Activated CD4-positive, alpha-beta T cell treated with anti-CD3 and anti-CD28 coated beads, Interleukin-2, amount 50 U/mL, for 1 hour (primary cell): ENCODE measurements at places on chromosomes 7 and 10.

- no peak for DNase-seq
These were observed 33.6 kb upstream of the LMTK2 start for GRCh38 chr7:98073047-98073446.

DNA sequence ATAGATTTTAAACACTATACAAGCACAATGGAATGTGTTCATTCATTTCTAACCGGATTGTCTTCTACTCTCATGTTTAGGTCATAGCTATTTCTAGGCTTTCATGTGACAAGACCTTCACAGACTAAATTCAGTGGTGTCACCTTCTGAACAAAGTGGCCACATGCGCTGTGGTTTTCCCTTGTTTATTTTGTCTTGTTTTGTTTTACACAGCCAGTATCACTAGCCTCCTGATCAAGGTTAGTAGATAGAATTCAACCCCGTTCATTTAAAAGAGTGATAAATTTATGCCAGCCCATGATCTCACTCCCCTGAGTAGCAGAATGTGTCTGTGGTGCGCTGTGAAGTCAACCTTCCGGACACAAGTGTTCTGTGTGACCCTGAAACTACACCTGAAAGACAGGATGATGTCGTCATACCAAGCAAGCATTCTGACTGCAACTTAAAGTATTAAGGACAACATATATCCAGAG is 209.1 kb downstream of the CREB5 start:
- no peak for DNase-seq

DNA sequence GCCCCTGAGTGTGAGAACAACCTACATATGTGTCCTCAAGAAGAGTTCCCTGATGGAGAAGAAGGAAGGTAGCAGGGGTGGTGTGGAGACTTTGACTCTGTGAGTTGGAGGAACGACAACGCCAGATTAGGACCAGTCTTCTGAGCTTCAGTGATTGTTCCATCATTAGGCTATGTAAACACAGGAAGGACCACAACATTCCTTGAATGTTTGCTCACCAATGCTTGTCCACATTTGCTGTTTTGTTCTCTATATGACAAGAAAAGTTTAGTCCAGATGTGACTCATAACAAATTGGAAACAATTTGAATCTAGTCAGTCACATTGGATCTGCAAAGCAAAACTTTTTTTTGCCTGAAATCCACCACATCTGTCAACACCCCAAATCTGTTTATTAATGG is 62.7 kb downstream of the ENTPD1 start:
- no peak for DNase-seq

GRCh38 chr10:77821036-77821435 is 105.5 kb downstream of the DLG5 start:
- no peak for DNase-seq

DNA sequence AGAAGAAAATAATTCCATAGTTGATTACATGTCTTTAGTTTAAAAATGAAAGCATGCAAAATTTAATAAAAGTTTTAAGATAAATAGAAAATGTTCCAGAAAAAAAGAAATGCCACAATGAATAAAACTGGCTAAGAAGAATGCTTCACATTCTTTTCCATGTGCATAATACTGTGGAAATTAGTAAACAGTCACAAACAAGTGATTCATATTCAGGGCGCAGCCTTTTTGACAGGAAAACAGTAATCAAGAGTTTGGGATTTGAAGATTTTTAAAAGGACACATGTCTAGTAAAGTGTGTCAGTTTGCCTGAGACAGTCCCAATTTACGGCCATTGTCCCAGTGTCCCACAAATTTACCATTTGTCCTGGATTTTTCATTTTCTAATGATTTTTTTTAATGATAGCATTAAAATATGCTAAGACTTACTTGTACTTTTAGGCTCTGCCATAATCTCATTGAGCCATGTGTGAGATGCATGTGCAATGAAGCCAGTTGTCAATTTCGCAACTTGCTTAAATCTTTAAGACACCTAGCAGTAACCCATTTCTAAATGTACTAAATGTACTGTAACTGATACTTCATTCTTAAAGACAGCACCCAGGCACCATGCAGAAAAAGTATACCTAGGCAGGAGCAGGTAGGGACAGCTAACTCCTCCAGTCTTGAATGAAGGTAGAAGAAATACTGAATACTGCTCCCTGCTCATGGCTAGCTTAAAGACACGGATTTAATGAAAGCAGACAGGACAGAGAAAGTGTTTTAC is 46.9 kb downstream of the ZNF438 start:
- DNase-seq, result no peak

GRCh38 chr10:131202990-131203389 is 108.5 kb downstream of the TCERG1L start:
- no peak for DNase-seq

DNA sequence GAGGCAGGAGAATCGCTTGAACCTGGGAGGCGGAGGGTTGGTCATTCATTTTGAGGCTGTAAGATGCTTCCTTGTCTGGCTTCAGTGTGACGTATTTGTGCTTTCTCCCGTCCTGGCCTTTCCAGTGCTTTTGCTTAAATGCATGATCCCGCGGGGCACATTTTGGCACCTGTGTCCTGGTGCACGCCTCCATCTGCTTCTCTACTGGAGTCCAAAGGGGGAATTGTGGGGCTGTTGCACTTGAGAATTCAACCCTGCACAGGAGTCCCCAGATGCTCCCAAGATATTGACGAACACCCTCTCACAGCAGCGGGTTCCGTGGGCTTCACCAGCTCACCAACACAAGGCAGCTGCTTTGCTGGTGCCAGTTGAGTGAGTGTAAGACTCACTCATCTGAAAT is 10.3 kb upstream of the LRRC27 start:
- DNase-seq, result no peak

DNA sequence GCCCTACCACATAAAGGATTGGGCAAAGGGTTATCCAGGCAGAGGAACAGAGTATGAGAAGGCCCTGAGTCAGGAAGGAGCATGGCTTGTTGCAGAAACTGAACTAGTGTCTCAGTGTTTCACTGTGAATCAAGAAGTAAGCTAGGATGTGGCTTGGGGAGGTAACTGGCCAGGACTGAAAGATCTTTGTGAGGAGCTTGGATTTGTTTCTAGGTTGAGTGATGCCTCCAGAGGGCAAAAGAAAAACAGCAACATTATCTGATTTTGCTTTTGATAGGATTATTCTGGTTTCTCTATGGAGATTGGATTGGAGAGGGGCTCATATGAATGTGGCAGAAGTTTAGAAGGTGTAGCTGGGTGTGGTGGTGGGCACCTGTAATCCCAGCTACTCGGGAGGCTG is 137.9 kb upstream of the HDAC9 start:
- no peak for DNase-seq

GRCh38 chr10:43890124-43890523 is 241.4 kb upstream of the ZNF32 start:
- DNase-seq, result no peak

DNA sequence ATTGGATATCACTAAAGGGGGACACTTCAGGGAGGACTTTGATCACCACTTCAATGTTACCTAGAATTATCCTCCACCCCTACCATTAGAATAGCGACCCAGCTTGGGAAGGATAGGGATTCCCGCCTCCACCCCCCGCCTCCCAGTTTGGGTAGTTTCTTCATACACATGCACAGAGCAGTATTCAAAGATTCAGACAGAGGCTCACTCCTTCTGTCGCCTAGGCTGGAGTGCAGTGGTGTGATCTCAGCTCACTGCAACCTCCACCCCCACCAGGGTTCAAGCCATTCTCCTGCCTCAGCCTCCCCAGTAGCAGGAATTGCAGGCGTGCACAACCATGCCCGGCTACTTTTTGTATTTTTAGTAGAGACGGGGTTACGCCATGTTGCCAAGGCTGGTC is 1166.1 kb downstream of the TYW1 start:
- no peak for DNase-seq

DNA sequence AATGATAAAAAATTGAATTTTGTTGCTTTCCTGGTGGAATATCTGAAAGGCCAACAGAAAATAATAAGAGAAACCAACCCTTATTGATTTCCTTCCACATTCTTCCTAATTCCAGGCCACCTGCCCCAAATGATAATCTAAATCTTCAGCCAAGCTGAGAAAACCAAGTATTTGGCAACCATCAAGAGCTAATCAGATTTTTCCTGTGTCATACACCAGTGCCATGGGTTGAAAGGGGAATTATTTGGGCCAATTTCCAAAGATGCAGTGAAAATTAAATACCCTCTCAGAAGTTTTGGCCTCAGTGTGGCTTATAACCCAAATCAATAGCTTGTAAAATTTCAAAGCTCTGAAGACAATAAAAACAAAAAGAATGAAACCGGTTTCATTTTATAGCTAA is 70.4 kb downstream of the DOCK4 start:
- DNase-seq, result no peak

GRCh38 chr7:130010689-130011412 is 40.3 kb downstream of the ZC3HC1 start:
- peak; percentile 88 for DNase-seq

DNA sequence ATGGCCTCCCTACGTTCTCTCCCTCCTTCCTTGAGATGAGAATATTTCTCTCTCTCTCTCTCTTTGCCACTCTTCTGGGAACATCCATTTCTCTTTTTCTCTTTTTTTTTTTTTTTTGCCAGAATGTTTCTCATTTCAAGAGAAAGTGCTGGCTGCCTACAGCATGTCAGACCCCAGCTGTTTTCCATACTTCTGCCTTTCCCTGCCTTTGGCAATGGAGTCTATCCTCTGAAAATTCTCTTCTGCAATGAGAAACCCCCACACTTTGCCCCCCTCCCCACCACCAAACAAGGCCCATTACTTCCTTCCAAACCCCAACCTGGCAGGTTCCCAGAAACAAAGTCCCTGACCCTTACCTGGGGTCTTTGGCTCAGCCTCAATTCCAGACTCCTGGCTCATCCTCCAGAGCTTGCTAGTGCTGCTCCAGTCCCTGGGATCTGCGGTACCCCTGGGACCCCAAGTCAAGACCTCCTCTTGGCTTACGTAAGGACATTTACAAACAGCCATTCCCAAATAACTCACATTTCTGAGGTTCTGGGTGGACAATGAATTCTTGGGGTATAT is 17.4 kb upstream of the CCL26 start:
- DNase-seq, result no peak

DNA sequence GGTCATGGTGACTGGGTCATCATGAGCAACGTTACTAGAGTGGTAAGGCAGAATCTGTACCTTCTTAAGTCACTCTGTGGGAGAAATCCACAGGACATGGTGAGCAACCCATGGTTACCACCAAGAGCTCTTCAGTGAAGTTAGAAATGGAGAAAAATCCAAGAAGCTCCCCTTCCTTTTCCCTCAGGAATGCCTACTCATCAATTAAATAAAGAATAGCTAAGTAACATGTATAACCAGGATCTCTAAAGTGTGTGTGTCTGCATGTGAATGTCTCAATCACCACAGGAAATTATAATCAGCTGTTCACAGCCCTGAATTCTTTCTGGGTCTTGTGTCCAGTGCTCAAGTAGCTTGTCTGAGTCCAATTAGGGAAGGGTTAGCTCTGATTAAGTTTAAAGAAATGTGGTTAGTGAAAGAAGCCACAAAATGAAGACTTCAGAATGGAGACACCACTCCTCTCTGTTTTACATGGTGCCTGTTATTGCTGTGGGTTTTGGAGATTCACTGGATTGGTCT is 73.2 kb downstream of the SEM1 start:
- no peak for DNase-seq
